ENCODE measurements at places on chromosomes 11 and 22. TPM values are rescaled to one million over a fixed set of nuclear protein-coding genes. Genes with fewer than 3 reads are reported as not detected.

- no peaks in the 10 kb centered on the region for H3K36me3 ChIP-seq
- DNase-seq, result no peak
- no peak overlapping the region for H3K27ac ChIP-seq
Measured at GRCh38 chr11:528166-528814, 7.1 kb downstream of the HRAS start.

DNA sequence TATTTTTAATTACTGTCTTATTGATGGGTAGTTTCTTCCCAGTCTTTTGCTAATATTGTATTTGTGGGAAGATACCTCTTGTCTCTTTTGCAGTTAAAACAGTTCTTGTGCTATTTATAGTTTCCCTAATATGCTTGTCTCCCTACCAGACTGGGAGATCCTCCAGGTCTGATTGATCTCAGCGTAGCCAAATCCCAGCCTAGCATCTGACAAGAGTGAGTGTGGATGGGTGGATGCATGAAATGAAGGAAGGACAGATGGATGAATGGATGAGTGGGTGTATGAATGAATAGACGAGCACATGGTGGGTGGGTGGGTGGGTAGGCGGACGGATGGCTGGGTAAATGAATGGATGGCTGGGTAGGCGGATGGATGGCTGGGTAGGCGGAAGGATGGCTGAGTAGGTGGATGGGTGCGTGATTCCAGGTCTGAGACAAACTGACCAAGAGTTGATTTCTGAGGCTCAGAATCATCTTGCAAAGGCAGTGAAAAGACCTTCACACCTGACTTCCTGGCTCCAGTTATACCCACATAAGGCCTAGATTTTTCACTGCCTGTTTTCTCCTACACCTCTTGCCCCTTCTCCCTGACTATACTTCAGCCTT, 11.4 kb downstream of the DNAJB13 start:
- peaks cover 4% of the 10 kb centered on the region for H3K4me1 ChIP-seq
- no peaks in the 10 kb centered on the region for H3K36me3 ChIP-seq
- no peaks in the 10 kb centered on the region for H3K27me3 ChIP-seq
- no peak for DNase-seq

GRCh38 chr11:13183094-13183825, 94.3 kb upstream of the BMAL1 start:
- H3K27ac ChIP-seq, result no peak overlapping the region
- H3K4me1 ChIP-seq, result no peaks in the 10 kb centered on the region
- no peaks in the 10 kb centered on the region for H3K36me3 ChIP-seq
- no peaks in the 10 kb centered on the region for H3K27me3 ChIP-seq
- no peak overlapping the region for H3K4me3 ChIP-seq

OR51B2 gene
- not detected for total RNA-seq

DNA sequence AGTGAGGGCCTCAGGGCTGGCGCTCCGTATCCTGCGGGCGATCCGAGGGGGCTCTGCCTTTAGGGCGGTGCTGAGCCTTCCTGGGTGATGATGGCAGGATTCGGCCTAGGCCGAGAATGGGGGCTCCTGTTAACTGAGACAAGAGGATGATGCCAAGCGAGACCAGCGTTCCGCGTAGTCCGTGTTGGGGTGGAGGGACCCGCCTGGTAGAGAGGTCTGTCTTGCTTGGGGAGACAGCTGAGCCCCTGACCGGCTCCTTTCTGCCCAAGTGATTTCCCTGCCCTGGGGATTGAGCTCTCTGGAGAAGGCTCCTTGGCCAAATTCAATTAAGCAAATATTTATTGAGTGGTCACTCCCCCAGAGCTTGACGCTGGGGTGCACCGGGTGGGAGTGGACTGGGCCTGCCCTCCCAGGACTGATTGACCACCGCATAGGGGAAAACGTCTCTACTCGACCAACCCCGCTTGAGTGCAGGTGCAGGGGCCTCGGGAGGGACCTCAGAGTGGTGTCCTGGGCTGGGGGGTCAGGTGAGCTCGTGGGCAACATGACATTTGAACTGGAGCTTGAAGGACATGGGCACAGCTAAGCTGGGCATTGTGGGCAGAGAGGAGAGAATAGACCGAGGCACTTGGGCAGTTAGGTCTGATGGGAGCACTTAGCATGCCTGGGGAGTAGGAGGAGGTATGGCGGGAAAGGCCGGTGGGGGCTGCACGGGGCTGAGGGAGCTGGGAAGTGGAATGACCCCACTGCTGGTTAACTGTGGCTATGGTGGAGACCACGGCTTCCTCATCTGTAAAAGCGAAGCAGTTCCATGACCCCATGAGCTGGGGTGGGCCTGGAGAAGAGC, 1.1 kb downstream of the GNAZ start:
- H3K36me3 ChIP-seq, result no peaks in the 10 kb centered on the region
- H3K27me3 ChIP-seq, result peaks cover 43% of the 10 kb centered on the region
- H3K4me1 ChIP-seq, result peaks cover 8% of the 10 kb centered on the region
- peak overlapping the region; percentile 76 for H3K4me3 ChIP-seq
- no peak for DNase-seq

RAB1B gene
- total RNA-seq, result 99.6 TPM

DNA sequence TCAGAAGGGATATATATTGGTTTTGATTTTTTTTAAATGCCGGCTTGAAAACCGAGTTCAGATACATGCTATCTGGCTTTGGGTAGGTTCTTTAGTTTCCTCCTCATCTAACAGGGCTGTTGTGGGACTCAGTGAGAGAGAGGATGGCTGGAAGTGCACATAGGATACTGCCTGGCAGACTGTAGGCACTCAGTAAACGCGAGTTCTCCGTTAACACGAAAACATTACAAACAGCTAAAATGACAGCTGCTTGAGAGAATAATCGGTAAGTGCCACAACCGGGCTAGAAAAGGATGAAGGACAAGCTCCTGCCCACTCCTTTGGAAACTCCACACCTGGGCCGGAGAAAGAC, 369 bp downstream of the XRRA1 start:
- H3K4me3 ChIP-seq, result peak overlapping the region; percentile 94
- 0 out of 2 replicates have a peak, but pooled peaks cover 2% of the 10 kb centered on the region for H3K36me3 ChIP-seq
- H3K27ac ChIP-seq, result no peak overlapping the region
- no peaks in the 10 kb centered on the region for H3K27me3 ChIP-seq
- H3K4me1 ChIP-seq, result peaks cover 12% of the 10 kb centered on the region
- no peak for DNase-seq

Data from GM23338 (cell line).